Uterus (tissue), 4 donors: ENCODE measurements at places on chromosomes 1 and 21. TPM values are rescaled to one million over a fixed set of nuclear protein-coding genes. Genes with fewer than 3 reads are reported as not detected.

The LCE2C gene
- total RNA-seq: not detected

The OPRD1 gene
- total RNA-seq: not detected

The CD52 gene
- total RNA-seq: not detected

The CD53 gene
- total RNA-seq: 16.6 TPM
